ENCODE measurements at places on chromosomes 3 and 15. TPM values are rescaled to one million over a fixed set of nuclear protein-coding genes. Genes with fewer than 3 reads are reported as not detected.

DNA sequence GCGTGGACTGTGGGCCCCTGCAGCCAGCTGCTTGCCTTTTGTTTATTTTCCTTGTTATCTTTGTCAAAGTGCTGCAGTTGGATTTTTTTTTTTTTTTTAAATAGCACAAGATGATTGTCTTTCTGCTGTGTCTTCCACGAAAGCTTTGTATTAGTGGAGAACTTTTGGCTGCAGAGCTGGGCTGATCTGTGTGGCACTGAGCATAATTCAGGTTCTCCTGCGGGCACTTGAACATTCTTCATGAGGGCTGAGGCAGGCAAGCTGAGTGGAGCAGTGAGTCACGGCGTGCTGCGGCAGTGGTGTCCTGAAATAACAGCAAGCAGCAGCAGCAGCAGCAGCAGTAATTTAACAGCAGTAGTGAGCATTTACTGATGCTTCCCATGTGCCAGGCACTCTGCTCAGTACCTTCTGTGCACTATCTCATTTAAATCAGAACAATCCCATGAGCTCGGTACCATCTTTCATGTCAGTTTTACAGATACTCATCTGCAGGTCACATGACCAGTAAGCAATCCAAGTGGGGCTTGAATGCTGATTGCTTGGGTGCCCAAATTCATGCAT, 45.8 kb downstream of the MITF start:
- DNase-seq: peak; percentile 23

DNA sequence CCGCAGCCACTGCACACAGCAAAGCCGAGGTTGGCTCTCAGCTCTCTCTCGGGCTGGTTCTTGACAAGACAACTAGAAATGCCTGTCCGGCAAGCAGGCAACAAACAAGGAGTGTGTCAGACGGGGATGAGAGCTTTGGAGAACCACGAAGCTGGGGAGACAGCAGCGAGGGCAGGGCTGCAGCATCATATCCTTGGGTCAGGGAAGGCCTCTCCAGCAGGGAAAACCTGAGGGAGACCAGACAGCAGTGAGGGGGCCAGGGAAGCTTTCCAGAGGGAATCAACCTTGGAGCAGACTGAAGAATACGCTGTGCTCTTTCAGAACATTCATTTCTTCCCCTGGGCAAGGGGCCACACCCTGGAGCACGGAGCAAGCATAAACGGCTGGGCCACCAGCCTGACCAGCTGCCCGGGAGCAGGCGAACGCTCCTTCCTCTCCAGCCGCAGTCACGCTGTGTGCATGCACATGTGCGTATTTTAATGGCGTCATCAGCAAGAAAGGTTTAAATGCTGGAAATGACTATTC, 58.7 kb downstream of the CHSY1 start:
- no peak for DNase-seq

DNA sequence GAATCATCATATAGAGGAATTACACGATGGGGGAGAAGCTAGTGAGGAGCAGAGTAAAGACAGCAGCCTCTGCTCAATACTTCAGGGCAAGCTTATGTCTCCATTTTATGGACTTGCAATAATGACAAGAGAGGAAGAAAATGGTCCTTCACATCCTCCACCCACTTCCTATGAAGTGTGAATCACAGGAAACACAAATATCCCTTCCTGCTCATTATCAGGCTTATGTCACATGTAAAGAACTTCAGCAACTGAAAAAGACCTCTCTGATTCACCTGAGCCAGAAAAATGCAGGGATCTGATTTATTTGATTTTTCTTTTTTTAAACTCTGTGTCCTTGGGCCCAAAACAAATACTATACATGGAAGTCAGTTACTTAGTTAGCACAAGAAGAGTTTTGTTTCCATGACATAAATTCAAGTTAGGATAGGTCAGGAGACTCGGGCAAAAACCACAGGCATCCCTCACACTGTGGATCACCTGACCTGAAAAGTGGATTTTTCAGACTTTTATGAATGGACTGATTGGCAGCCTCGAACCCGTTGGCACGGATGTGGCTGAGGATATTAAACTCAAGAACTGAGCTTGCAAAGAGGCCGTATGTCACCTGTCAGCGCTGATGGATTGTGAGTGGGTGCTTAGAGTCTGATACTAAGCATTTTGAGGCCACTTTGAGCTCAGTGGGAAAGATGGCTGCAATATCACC, 620.8 kb upstream of the MDFIC2 start:
- no peak for DNase-seq

DNA sequence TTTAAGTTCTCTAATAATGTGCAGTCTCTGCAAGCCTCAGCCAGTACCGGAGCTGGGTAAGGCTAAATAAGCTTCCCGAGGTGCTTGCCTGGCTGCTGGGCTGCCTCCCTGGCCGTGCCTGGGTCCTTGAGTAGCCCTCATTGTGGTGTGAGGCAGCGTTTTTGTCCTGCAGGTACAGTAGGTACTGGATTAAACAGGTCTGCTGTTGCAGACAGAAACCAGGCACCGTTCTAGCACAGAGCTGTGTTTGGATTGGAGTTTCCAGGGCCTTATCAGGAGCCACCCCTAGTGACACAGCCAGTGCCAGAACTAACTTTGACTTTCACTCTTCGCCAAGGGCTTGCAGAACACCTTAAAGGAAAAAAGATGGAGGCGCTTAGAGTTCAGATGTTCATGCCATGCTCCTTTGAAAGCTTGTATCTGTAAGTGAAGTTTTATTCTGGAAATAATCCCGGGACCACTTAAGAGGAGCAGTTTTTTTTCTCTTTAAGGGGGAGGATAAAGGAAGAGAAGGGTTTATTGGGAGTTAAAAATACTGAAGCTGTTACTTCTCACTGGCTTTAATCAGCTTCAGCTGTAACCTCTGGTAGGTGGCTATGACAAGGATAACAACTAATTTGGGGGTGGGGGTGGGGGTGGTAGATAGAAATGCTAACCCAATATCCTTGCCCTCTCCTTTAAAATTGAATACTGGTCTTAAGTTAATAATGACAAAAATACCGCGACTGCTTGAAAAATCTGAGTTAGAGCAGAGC, 126.8 kb downstream of the MITF start:
- peak; percentile 29 for DNase-seq

DNA sequence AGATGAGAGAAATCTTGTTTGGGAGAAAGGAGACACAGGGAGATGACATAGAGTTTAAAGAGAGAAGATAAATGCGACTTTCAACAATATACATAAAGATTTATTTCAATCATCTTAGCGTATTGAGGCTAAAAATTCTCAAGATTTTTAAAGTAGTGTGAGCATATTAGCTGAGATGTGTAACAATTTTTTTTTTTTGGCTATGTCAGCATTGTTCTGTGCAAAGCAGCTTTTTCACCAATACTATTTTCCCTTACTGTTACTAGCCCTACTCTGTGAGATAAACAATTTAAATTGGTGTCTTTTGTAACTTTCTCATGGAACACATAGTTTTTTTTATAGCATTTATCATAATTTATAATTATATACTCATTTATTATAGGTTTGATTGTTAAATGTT, 185.2 kb upstream of the ZNF385D start:
- DNase-seq: no peak

GRCh38 chr3:30503446-30503845, 103.0 kb upstream of the TGFBR2 start:
- DNase-seq: no peak

DNA sequence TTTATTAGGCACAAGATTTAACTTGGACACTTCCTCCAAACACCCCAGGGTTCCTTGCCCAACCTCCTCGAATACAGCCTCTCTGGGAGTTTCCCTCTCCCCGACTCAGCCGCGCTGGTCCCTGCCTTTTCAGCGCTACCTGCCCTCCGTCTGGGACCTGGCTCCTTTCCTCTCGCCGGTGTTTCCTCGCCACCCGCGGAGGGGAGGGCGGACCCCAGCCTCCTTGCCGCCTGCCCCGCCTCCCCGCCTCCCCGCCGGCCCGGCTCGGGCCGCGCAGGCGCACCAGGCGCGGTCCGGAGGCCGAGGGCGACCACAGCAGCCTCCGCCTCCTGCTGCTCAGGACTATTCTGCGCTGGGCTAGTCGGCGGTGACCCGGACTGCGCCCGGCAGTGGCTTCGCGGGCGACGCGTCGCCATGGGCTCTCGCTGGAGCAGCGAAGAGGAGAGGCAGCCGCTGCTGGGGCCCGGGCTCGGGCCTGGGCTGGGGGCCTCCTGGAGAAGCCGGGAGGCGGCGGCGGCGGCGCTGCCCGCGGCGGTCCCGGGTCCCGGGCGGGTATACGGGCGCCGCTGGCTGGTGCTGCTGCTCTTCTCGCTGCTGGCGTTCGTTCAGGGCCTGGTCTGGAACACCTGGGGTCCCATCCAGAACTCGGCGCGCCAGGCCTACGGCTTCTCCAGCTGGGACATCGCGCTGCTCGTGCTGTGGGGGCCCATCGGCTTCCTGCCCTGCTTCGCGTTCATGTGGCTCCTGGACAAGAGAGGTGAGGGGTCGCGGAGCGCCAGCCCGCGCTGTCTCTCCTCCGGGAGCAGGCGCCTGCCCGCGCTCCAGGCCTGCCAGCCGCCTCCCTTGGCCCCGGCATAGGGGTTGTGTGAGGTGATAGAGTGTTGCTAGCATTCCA, at the start of gene SLC49A4:
Gene SLC49A4, plus strand, starts transcription at position 291 of the 895 bp plus-strand sequence. Its CDS starts 124 bp downstream, at position 415.
- DNase-seq: peak; percentile 77

- no peak for DNase-seq
Observed at GRCh38 chr3:25462495-25462894, 34.4 kb downstream of the RARB start.

- DNase-seq: no peak
Observed at GRCh38 chr3:124451630-124452317, 278.5 kb upstream of the UMPS start.

DNA sequence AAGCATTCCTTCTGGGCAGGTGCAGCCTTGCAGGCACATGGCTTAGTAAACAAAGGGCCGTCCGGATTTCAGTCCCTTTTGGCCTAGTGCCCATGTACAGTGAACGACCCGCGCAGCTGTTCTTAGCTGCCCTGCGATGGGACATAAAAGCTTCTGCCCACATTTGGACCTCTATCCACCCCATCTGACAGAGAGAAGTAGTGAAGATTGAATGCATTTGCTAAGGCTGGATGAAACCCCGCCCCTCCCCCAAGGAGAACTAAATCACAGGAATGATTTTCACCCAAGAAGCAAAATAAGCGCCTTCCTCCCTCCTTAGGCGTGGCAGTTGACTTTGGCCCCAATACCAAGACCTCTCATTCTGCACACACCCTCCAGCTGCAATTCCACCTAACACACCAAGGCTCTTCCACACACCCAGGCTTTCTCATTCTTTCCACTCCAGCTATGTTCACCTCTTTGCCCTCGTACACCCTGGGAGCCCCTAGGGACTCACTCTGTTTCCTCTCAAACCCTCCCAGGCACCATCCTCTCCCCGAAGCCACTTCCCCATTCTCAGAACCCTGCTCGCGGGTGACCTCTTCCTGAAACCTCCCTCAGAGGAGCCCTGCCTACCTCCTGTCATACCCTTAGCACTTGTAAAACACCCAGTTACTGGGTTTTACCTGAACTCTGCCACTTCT, 14.1 kb upstream of the HRH1 start:
- peak; percentile 87 for DNase-seq

- DNase-seq: peak; percentile 51
Observed at GRCh38 chr15:26889298-26889898, 22.5 kb downstream of the GABRA5 start.

DNA sequence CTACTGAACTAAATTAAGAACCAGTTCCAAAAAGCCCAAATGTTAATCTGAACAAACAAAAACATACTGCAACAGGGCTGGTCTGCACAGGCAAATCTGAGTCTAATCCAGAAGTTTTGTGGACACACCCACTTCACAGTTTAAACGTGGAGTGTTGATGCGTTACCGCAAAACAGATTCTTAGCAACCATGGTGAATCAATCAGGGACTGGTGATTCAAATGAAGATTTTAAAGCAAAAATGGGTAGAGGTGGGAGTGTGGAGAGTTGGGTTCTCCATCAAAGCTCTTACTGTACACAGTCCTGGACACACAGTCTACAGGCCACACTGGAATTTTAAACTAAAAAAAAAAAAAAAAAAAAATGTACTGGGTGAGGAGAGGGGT, 5.2 kb downstream of the ANXA2 start:
- DNase-seq: no peak

DNA sequence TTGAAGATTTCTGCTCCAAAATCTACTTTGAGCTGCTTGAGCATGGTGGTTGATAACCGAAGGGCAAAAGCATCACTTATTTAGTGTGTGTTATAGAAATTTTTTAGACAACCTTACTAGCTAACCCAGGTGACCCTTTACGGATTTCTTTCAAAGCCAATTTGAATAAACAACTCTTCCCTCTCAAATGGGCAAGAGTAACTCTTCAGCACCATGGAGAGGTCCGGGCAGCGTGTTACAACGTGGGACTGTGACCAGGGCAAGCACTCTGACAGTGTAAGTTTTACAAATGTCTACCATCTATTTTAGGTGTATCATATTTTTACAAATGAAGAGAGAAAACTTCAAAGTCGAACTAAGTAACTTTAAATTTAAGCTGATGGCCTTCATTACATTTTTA, 471.8 kb downstream of the MFSD1 start:
- DNase-seq: peak; percentile 21

- no peak for DNase-seq
Observed at GRCh38 chr3:170656284-170656683, 70.4 kb upstream of the SLC7A14 start.

- no peak for DNase-seq
Observed at GRCh38 chr3:192042116-192042515, 581.2 kb downstream of the PYDC2 start.

DNA sequence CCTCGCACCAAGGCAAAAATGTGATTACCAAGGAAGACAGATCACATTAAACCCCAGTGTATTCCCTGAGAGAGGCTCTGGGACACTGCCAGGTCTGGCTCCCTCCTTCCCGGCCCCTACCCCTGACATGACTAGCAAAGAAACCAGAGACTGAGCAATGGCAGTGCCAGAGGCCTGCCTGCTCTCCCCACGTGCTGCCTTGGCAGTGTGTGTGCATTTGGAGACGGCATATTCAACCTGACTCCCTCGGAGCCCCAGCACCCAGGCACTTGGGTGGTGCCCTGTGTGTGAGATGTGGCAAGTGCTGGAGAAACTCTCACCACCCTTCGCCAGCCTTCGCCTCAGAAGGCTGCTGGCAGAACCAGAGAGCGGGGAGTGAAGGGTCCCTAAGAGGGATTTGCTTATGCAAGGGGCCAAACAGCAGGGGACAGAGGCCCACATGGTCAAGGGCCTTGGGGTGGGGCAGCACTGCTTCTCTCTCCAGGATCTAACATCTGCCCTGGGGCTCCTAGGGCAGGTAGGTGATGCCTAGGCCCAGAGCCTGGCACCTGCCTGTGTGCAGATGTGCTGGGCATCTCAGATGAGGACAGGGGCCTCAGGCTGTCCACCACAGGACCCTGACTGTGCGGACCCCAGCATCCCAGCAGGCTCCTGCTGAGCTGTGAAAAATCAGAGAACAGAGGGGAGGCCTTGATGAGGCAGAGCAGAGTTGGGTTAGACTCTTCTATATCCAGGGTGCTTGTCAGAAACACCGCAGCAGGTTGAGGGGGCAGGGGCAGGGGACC, 23.6 kb upstream of the PLXNA1 start:
- no peak for DNase-seq

PRR20G gene
- total RNA-seq: not detected

CPB1 gene
- total RNA-seq: 1.1 TPM

IGDCC3 gene
- not detected for total RNA-seq

FAM174B gene
- total RNA-seq: 25.7 TPM

NMNAT3 gene
- total RNA-seq: 4.5 TPM

TMEM207 gene
- total RNA-seq: not detected

C3orf52 gene
- 39.3 TPM for total RNA-seq

HAUS2 gene
- 16.0 TPM for total RNA-seq

ACKR2 gene
- total RNA-seq: 3.2 TPM
